NCI-H2029 (cell line): ENCODE measurements at places on chromosomes 5 and 9.

DNA sequence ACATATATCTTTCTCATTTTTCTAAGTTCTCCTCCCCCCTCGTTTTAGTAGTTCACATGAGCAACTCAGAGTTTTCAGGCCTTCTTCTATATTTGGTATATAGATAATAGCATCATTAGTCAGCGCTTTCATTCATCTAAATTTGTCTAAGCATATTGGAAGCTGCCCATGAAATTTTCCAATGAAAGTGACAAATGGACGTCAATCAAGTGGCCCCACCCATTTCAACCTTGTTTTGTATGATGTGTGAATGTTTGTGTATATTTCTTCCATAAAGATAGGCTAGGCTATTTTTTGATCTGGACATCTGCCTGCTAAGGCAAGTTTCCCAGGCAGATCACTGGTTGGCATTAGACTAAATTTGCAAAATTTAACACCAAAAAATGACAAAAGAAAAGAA lies 104.0 kb upstream of the SSBP2 start:
- DNase-seq: no peak

DNA sequence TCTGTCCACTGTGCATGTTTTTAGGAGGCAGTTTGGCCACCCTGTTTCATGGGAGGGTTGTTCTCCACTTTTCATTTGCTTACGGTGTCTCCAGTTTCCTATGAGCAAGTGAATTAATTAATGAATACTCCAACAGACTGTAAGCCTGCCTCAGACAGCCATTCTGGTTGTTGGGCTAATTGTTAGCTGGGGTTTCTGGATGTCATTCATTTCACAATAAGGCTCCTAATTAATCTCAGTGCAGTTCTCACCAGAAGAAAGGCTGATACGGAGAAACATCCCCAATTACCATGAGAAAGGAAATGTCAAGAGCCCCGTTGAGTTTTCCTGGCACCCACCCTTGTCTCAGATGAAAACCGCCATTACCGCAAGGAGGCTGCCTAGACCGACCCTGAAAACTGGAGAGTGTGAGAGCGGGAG lies 75.8 kb downstream of the MAP1B start:
- DNase-seq: no peak

- DNase-seq: no peak
Measured at GRCh38 chr5:149901511-149901910, 43.1 kb downstream of the PDE6A start.

DNA sequence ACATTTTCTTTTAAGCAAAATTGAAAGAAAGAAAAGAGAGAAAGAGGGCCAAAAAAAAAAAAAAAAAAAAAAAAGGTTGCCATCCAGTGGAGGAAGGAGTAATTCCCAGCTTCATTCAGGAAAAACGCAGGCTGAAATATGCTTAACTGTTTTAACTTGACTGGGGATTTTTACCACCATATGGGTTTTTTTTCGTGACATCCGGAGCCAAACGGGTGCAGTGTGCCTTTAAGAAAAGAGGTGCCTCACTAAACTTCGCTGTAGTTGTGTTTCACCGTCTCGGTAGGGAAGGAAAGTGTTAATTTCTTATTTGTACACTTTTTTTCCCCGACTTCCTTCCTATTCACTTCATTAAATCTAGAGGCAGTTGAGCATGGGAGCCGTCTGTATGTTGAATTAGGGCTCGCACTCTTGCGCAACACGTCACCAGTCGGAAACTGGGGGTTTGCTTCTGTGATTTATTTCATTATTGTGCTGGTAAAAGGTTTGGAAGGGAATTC lies 143.0 kb downstream of the SMARCA2 start:
- DNase-seq: no peak

DNA sequence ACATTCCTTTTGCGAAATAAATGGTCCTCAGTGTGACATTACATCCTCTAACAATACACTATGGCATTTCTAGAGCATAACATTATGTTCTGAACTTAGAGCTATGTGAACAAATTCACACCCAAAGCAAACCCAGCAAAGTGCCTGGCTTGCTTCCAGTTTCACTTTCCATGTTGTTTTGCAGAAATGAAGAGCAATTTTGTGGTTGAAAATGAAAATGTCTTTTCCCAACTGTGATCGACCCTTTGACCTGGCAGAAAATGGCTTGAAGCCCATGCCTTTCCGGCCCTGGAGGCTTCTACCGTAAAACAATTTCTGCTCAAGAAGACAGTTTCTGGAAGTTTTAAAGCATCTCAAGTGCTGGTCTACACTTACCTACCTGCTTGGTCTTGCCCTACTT lies 344.7 kb upstream of the RGMB start:
- no peak for DNase-seq

DNA sequence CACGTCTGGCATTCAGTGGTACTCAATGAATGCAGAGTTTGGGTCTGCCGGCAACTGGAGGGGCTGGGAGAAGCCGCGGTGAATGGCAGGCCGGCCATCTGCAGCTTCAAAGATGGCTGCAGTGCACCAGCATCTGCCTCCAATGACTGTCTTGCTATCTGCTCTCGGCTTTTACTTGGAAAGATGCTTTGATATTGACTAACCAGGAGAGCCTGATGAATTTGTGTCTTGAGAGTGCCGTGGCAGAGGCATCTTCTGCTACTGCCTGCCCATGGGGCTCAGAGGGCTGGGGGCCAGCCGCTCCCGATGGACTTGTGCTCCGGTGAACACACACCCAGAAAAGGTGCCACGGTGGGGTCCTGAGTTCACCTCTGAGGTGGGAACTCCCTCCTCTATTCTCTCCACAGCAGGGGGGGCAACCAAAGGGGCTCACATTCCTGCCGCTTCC lies 164.5 kb downstream of the COL23A1 start:
- no peak for DNase-seq

GRCh38 chr5:16812911-16813310 lies 123.2 kb downstream of the MYO10 start:
- DNase-seq: peak; percentile 13

GRCh38 chr9:85225180-85225579 lies 516.6 kb downstream of the AGTPBP1 start:
- no peak for DNase-seq

DNA sequence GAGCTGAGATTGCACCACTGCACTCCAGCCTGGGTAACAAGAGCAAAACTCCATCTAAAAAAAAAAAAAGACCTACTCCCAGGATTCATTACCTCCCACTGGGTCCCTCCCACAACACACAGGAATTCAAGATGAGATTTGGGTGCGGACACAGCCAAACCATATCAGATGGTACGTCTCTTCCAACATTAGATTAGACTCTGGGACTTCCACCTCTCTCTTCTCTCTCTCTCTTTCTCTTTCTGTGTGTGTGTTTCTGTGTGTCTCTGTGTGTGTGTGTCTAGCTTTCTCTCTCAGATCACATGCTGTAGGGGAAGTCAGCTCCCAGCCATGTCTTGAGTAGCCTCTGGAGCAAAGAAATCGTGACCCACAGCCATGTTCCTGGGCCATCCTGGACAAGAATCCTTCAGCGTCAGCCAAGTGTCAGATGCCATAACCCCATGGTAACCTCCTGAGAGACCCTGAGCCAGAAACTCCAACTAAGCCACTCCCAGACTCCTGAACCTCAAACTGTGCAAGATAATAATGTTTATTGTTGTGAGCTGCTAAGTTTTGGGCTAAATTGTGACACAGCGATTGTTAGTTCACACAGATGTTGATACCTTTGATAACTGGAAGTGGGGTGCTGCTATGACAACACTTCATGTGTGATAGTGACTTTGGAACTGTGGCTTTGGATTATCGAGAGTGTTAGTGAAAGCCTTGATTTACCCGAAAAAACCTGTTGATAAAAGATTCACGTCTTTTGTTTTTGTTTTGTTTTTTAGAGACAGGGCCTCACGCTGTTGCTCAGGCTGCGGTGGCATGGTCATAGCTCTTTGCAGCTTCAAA lies 4.1 kb upstream of the CMBL start:
- DNase-seq: no peak

GRCh38 chr5:17113174-17113958 lies 104.1 kb upstream of the BASP1 start:
- no peak for DNase-seq

DNA sequence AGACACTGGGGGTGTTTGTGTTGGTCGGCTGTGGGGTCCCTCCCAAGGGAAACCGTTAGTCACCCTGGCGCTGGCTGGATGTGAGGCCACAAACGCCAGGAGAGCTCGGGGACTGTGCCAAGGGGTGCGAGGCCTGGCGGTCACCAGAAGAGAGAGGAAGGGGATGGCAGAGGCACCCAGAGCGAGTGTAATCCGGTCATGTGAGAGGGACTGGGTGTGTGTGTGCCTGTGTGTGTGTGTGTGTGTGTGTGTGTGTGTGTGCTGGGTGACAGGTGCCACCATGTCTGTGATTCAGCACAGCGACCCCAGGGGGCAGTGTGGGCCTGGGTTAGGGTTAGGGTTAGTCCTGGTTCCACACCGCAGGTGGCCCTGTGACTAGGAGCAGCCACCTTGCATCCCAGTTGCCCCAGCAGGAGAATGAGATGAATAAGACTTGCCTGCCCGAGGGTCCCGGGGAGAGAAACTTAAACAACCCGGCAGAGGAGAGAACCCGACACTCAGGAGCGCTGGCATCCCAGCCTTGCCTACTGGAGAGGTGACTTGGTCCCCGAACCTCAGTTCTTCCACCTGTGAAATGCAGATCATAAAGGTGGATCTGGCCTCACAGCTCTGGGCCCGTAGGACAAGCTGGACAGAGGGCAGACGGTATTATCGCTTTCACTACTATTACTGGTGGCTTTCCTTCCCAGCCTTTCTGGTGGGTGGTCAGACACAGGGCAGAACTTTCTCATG lies 1.4 kb upstream of the ADAMTSL2 start:
- peak; percentile 74 for DNase-seq

- DNase-seq: no peak
Measured at GRCh38 chr9:120860083-120860482, 16.9 kb downstream of the PHF19 start.

DNA sequence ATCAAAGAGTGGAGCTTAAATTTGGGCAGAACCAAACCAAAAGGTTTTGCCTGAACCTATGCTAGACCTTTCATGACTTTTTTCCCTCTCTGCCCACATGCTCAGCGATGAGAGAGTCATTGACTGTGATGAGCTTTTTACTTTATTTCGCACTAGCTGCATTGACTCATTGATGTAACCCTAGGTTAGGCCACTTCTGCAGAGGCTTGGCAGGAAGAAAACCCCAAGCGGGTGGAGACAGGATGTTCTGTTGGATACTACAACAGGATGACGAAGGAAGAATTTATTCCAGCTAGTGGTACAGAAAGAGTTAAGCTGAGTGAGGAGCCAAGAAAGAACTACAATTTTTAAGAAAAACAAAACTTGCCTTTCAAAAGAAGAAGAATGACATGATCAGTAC lies 18.4 kb downstream of the AGXT2 start:
- DNase-seq: no peak

DNA sequence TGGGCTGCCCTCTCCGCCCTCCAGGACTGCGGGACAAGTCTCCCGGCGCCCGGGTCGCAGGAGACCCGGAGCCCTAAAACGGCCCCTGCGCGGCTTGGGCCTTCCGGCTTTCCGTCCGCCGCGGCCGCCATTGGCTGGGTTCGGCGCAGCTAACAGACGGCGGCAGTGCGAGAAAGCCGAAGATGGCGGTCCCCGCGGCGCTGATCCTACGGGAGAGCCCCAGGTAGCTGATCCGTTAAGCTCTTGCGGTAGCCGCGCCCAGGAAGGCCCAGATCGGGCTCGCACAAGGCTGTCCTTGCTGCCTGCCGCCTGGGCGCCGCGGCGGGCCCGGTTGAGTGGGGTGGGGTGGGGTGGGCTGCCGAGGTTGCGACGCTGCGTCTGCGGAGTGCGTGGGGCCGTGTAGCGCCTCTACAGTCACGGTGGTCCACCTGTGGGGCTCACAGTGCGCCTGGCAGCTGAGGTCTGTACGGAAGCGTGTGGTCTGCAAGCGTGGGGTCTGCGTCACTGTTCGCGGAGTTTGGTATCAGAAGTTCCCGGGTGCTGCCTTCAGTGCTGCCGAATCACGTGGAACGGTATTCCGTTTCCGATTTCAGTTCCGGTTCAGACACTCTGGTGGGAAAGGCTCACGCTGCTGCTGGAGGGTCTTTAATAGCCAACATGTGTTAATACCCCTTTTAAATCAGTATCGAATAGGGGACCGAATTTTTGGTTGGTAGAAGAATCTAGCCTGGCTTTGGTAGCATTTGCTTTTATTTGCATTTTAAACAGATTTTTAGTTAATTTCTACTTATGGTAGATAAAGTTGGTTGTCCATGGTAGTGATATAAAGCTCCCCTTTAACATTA lies at the start of gene COMMD10:
Gene COMMD10 (plus strand): TSS at position 155 of the 845 bp plus-strand sequence.
- DNase-seq: peak; percentile 67

DNA sequence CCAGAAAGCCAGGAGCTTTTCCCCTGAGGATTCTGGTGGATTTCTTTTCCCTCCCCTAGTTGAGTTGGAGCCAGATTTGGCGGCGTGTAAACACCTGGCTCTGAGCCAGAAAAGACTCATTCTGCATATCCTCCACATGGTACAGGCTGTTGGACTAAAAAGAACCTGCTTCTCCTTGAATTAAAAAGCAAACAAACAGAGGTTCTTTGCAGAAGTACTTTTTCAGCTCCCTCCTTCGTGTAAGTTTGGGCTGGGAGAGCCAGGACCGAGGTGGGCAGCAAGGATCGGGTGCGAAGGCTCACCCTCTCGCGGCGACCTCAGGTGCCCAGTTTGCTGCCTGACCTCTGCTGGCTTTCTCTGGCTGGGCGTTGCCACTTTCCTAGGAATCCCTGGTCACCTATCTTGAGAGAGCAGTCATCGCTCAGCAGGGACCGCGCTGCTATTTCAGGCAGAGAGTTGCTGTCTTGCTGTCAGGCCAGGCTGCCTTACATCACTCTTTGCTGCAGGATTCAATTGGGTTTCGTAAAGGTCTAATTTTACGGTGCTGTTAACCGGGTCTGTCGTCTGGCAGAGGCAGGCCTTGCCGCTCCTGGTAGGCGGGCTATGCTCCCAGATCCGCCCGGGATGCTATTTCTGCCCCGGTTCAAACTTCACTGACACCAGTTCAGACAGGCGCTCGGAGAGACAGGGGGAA lies 3.2 kb downstream of the PAPPA start:
- peak; percentile 83 for DNase-seq

- DNase-seq: peak; percentile 55
Measured at GRCh38 chr9:127528422-127529251, 77.3 kb downstream of the LRSAM1 start.
